ENCODE measurements at places on chromosomes 6 and 20. TPM values are rescaled to one million over a fixed set of nuclear protein-coding genes. Genes with fewer than 3 reads are reported as not detected.

- no peaks in the 10 kb centered on the region for H3K36me3 ChIP-seq
- DNase-seq, result no peak
- peaks cover 45% of the 10 kb centered on the region for H3K4me1 ChIP-seq
- no peak overlapping the region for H3K27ac ChIP-seq
Measured at GRCh38 chr6:56758120-56758519, 115.4 kb upstream of the DST start.

Gene FAM209B
- not detected for total RNA-seq

GRCh38 chr6:134406311-134406710 is 88.4 kb upstream of the SGK1 start:
- no peaks in the 10 kb centered on the region for H3K36me3 ChIP-seq
- no peak overlapping the region for H3K27ac ChIP-seq
- no peaks in the 10 kb centered on the region for H3K27me3 ChIP-seq
- no peaks in the 10 kb centered on the region for H3K4me1 ChIP-seq
- no peak for DNase-seq

- no peaks in the 10 kb centered on the region for H3K36me3 ChIP-seq
- H3K4me3 ChIP-seq, result no peak overlapping the region
- no peaks in the 10 kb centered on the region for H3K4me1 ChIP-seq
- H3K27me3 ChIP-seq, result no peaks in the 10 kb centered on the region
Measured at GRCh38 chr6:23073821-23074220, 504.5 kb downstream of the HDGFL1 start.

- no peak overlapping the region for H3K4me3 ChIP-seq
- no peaks in the 10 kb centered on the region for H3K27me3 ChIP-seq
- DNase-seq, result no peak
- H3K36me3 ChIP-seq, result no peaks in the 10 kb centered on the region
- H3K4me1 ChIP-seq, result peaks cover 4% of the 10 kb centered on the region
Measured at GRCh38 chr6:69914015-69914485, 47.7 kb downstream of the COL19A1 start.

All from esophagus muscularis mucosa (tissue), 4 donors.